ENCODE measurements at places on chromosomes 7 and 10. TPM values are rescaled to one million over a fixed set of nuclear protein-coding genes. Genes with fewer than 3 reads are reported as not detected.

DNA sequence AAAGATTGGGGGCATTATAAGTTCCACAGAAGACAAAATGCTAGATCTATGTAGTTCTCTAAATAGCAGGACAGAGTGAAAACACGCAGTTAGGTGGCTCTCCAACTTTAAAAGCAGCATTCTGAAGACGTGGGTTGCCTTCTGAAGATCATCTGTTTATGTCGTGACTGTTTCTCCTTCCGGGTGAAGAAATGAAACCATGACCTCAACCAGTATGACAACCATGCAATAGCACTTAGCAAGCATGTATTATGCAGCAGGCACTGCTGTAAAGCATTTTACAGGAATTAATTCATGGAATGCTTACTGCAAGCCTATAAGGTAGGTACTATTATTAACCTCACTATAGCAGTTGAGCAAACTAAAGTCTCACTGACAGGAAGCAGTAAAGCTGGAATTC, 125.2 kb downstream of the SLC25A13 start:
- H3K4me1 ChIP-seq = no peaks in the 10 kb centered on the region
- H3K4me3 ChIP-seq = no peak overlapping the region
- H3K27ac ChIP-seq = no peak overlapping the region
- no peaks in the 10 kb centered on the region for H3K27me3 ChIP-seq

Gene SYT15
- total RNA-seq = 0.62 TPM

GRCh38 chr10:50388181-50388580, 136.9 kb upstream of the ASAH2 start:
- no peak for DNase-seq
- no peak overlapping the region for H3K27ac ChIP-seq
- peaks cover 3% of the 10 kb centered on the region for H3K4me1 ChIP-seq

DNA sequence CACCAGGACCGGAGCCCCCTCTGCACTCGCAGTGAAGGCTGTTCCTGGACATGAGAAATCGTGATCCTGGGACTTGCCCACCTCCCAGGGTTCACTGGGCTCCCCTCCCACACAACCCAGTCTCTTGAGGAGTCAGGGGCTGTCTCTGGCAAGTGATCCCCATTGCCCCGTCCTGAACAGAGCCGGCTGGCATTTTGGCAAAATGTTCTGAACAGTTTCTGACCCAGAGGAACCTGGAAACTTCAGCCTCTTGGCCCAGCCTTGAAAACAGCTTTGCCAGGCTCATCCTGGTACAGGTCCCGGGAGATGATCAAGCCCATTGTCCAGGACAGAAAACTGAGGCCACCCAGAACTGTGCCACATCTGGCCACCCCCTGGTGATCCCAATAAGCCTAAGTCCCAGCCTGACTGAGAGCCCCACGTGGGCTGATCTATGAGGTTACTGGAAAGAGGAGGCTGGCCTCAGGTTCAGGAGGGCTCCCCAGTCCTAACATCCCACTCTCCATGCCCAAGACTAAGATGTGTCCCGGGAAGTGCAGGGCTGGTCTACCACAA, 115.7 kb downstream of the OAT start:
- H3K4me1 ChIP-seq = no peaks in the 10 kb centered on the region
- H3K27ac ChIP-seq = no peak overlapping the region
- H3K36me3 ChIP-seq = no peaks in the 10 kb centered on the region
- H3K27me3 ChIP-seq = no peaks in the 10 kb centered on the region
- no peak overlapping the region for H3K4me3 ChIP-seq
- no peak for DNase-seq

DNA sequence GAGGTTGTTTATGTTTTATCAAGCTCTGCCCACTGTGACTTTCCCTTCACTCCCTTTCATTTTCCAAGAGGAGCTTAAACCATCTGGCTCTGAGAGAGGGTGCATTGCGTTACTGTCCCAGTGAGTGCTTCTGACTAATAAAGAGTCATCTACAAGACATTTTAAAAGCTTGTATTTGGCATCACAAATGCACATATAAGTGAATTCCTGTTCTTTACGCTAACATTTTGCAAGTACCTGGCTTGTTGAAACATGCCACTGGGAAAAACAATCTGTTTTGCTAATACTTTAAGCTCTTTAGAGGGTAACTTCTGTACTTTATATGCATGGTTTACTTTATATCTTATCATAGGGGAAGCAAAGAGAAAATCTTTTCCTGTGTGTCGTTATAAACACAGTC, 534.6 kb upstream of the POM121L12 start:
- H3K27me3 ChIP-seq = no peaks in the 10 kb centered on the region
- no peaks in the 10 kb centered on the region for H3K36me3 ChIP-seq
- H3K4me3 ChIP-seq = no peak overlapping the region

Gene PRKAR2B
- 9.3 TPM for total RNA-seq

- no peaks in the 10 kb centered on the region for H3K27me3 ChIP-seq
- H3K4me3 ChIP-seq = no peak overlapping the region
- no peaks in the 10 kb centered on the region for H3K36me3 ChIP-seq
- no peak overlapping the region for H3K27ac ChIP-seq
- no peaks in the 10 kb centered on the region for H3K4me1 ChIP-seq
Observed at GRCh38 chr7:74164985-74165456, 9.1 kb upstream of the EIF4H start.

DNA sequence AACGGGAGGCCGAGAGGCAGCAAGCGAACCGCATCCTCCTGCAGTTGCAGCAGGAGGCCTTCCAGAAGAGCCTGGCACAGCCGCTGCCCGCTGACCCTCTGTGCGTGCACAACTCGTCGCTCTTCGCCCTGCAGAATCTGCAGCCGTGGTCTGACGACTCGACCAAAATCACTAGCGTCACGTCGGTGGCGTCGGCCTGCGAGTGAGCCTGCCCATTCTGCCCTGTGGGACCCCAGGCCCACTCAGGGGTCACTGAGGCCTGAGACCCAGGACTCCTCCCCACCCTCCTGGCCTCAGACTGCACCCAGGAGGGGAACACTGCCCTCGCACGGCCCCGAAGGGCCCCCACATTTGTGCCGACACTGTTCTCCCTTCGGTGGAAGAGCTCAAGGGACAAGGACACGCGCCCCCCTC, 5.6 kb downstream of the TLX1 start:
- H3K27ac ChIP-seq = no peak overlapping the region
- peaks cover 99% of the 10 kb centered on the region for H3K27me3 ChIP-seq
- peaks cover under 1% of the 10 kb centered on the region for H3K4me1 ChIP-seq

DNA sequence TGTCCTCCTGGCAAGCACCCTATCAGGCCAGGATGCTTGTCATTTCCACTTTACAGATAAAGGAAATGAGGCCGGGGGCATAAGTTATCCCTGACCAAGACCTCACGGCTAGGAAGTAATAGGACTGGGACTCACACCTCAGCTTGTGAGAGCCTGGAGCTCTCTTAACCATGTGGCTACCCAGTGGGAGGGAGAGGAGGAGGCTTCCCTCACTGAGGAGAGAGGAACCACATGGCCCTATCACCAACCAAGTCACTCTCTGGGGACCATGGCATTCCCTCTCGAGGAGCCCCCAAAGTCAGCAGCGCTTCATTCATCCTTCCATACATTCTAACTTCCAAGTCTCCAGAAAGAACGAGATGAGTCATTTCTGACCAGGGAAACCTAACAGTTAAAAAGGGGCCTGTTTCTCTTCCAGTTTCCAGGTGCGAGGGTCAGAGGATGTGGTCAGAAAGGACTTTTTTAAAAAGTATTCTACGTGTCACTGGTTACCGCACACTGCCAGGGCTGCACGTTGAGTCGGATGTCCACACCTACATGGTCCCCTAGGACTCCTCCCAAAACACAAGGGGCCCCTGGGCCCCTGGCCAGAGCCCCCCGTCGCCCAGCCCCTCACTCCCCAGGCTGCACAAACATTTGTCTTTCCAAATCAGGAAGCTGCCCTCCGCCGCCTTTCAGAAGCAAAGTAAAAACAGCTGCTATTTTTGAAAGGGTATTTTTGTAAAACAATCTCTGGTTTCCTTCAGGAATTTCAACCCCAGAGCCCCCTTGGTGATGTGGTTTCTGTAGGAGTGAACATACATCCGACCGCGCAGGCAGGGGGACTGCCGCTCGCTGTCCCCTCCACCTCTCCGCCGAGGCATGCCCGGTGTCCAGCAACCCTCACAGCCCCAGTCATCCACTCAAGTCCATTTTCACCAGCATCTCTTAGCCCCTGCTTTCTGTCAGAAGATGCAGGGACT, 128.2 kb upstream of the CHST15 start:
- no peak overlapping the region for H3K27ac ChIP-seq
- DNase-seq = no peak
- H3K36me3 ChIP-seq = no peaks in the 10 kb centered on the region
- H3K27me3 ChIP-seq = no peaks in the 10 kb centered on the region
- H3K4me1 ChIP-seq = no peaks in the 10 kb centered on the region

DNA sequence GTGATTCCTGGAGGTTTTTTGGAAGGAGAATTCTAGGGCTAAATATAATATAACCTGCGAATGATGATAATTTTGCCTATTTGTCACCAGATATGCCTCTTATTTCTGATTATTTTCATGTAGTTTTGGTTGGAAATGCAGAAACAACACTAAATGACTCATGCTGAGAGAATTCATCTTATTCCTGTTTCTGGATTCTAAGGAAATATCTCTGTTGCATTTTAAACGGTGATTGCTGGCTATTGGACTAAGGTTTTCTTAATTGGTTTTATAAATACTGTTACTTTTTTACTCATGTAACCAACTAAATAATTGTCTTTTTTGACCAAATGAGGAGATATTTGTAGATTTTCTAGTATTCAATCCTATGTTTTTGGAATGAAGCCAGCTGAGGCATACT, 204.9 kb upstream of the NPSR1 start:
- no peaks in the 10 kb centered on the region for H3K4me1 ChIP-seq
- H3K27ac ChIP-seq = no peak overlapping the region
- no peaks in the 10 kb centered on the region for H3K27me3 ChIP-seq
- no peak overlapping the region for H3K4me3 ChIP-seq
- DNase-seq = no peak

- H3K4me1 ChIP-seq = no peaks in the 10 kb centered on the region
- H3K36me3 ChIP-seq = no peaks in the 10 kb centered on the region
- no peaks in the 10 kb centered on the region for H3K27me3 ChIP-seq
- H3K27ac ChIP-seq = no peak overlapping the region
Observed at GRCh38 chr10:28180654-28181053, 122.2 kb downstream of the MPP7 start.

Gene NPSR1
- total RNA-seq = not detected

Gene ERVW-1
- total RNA-seq = not detected

Gene ACBD7
- total RNA-seq = 0.98 TPM

Gene TUBAL3
- 12.8 TPM for total RNA-seq

Gene ST8SIA6
- total RNA-seq = 3.5 TPM

DNA sequence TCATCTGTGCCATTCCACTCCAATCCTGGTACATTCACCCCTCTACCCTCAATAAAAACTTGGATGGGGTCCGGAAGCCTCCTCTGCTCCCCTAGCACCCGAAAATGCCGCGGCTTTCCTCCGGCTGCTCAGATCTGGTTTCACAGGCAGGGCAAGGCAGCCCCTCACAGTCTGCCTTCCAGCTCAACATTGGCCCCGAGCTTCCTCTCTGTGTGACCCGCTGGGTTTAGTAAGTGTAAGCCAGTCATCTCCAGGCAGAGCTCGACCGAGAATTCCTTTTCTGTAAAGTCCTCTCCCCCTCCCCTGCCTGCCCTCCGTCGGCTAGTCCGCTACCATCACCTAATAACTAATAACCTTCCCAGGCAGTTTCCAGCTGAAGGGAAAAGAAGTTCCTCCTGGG, 3.4 kb downstream of the INHBA start:
- no peaks in the 10 kb centered on the region for H3K36me3 ChIP-seq
- H3K27me3 ChIP-seq = no peaks in the 10 kb centered on the region
- H3K4me3 ChIP-seq = no peak overlapping the region
- no peaks in the 10 kb centered on the region for H3K4me1 ChIP-seq
- DNase-seq = no peak

GRCh38 chr7:44793919-44794318, 2.6 kb upstream of the PPIA start:
- no peaks in the 10 kb centered on the region for H3K36me3 ChIP-seq
- DNase-seq = no peak
- peaks cover 6% of the 10 kb centered on the region for H3K4me1 ChIP-seq
- H3K27ac ChIP-seq = no peak overlapping the region
- no peak overlapping the region for H3K4me3 ChIP-seq

GRCh38 chr7:147170341-147171012, 1053.9 kb downstream of the CNTNAP2 start:
- no peak overlapping the region for H3K27ac ChIP-seq
- H3K4me3 ChIP-seq = no peak overlapping the region
- H3K27me3 ChIP-seq = no peaks in the 10 kb centered on the region
- no peaks in the 10 kb centered on the region for H3K36me3 ChIP-seq
- DNase-seq = no peak

Gene SEMA3C
- total RNA-seq = 41.9 TPM

Gene FAM13C
- total RNA-seq = 1.0 TPM

- H3K27ac ChIP-seq = no peak overlapping the region
- H3K4me3 ChIP-seq = no peak overlapping the region
- H3K27me3 ChIP-seq = no peaks in the 10 kb centered on the region
- H3K36me3 ChIP-seq = no peaks in the 10 kb centered on the region
Observed at GRCh38 chr10:44552726-44553125, 167.8 kb upstream of the CXCL12 start.

Gene LOXL4
- 0.32 TPM for total RNA-seq

Gene C10orf67
- not detected for total RNA-seq

DNA sequence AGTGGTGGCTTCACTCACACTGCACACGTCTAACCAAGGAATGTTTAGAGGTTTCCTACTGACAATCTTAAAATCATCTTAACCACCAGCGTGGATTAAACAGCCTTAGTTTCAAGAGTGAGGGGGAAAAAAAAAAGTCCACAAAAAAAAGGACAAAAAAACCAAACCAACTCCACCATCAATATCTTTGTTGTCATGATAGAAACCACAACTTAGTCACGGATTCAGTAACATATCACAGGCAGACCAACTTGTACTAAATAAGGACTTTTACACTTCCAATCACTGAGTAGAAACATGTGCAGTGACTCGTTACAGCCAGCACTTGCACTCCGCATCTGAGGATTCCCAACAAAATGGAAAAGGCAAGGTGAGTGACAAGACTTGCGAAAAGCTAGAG, 46.5 kb downstream of the FAM171A1 start:
- no peaks in the 10 kb centered on the region for H3K27me3 ChIP-seq
- no peak overlapping the region for H3K4me3 ChIP-seq
- H3K27ac ChIP-seq = no peak overlapping the region
- H3K36me3 ChIP-seq = no peaks in the 10 kb centered on the region
- no peaks in the 10 kb centered on the region for H3K4me1 ChIP-seq
- no peak for DNase-seq

Gene CFAP43
- total RNA-seq = 0.16 TPM

GRCh38 chr10:130021383-130021950, 57.4 kb upstream of the EBF3 start:
- no peaks in the 10 kb centered on the region for H3K4me1 ChIP-seq
- H3K4me3 ChIP-seq = no peak overlapping the region
- H3K27me3 ChIP-seq = no peaks in the 10 kb centered on the region
- H3K27ac ChIP-seq = no peak overlapping the region
- DNase-seq = no peak
- H3K36me3 ChIP-seq = no peaks in the 10 kb centered on the region

Measured in colonic mucosa (tissue), 4 donors.